ENCODE measurements at places on chromosomes 2 and 18.
A peak's percentile ranks its signal among the peaks of the same experiment; 100 is the strongest.

GRCh38 chr2:74916394-74916793 is 42.0 kb upstream of the POLE4 start:
- no peak for DNase-seq

DNA sequence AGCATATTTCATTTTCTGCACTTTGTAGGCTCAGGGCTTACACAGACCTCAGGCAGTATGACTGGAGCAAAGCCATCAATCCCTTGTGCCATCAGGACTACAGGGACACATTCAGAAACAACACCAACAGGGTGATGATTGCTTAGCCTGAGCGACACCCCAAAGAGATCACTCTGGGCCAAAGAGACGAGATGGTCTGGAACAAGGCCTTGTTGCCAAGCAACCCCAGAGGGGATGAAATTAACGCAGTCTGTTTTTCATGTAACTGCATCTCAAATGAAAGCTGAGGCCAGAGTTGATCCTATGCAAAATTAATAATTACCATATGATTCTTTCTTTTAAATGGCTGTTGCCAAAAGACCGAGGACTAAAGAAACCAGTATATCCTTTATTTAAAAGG is 20.2 kb upstream of the B3GNT2 start:
- DNase-seq = no peak

- peak; percentile 72 for DNase-seq
These were observed 128.5 kb upstream of the RAB12 start for GRCh38 chr18:8480506-8481328.

DNA sequence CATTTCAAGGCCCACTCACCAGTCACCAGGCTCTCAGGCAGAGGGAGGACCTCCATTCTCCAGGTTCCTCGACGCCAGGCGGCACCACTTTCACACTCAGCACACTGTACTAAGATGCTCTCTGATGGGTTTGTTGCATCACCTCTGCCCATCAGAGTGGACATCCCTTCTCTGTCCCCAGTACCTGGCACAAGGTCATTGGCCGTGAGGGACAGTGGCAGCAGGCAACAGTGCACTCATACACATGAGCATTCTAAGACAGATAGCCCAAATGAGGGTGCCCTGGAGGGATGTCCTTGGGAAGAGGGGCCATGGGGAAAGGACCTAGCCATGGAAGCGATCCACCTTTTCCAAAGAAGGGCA is 3.0 kb upstream of the ADRA2B start:
- DNase-seq = no peak

DNA sequence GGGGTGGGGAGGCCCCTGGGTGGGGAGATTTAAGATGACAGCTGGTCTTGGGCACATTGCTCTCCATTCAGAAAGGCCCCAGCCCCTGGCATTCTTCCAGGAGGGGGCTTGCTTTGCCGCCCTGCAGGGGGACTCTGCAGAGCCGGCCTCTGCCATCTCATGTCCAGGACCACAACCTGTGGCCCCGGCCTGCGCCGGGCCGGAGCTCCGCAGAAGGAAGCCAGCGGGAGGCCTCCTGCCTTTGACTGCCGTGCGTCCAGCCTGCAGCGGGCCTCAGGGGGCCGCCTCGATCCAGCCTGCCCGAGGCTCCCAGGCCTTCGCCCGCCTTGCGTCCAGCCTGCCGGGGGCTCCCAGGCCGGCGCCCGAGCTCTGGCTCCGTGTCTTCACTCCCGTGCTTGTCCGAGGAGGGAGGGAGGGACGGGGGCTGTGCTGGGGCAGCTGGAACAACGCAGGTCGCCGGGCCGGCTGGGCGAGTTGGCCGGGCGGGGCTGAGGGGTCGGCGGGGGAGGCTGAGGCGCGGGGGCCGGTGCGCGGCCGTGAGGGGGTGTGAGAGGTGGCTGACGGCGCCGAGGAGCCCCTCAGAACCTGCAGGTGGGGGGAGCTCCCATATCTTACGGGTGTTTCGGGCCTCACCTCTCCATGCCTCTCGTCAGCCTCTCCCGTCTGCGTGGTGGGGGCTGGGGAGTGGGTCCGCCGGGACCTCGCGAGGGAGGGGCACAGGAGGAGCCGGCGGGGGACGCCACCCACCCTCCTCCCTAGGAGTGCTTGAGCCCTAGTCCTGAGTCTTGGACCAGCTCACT is 20.4 kb downstream of the GPC1 start:
- no peak for DNase-seq

DNA sequence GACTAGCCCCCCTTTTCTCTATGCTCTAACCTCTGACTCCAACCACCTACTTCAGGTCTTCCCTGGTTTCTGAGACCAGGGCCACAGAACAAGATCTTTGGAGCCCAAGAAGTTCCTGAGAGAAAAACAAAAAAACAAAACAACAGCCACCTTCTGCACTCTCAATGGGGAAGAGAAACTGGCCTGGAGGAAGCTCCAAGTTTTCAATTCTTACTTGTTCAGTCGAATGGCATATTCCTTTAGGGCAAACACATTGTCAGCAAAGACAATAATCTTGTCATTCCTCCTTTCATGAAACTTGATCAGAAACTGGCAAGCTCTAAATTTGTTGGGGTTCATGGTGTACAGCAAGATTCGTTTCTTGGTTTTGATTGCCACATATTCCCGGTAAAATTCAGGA is 15.0 kb downstream of the ERCC3 start:
- no peak for DNase-seq

- no peak for DNase-seq
These were observed 77.3 kb upstream of the KCNH7 start for GRCh38 chr2:162915858-162916257.

GRCh38 chr2:195320413-195320973 is 336.5 kb upstream of the SLC39A10 start:
- DNase-seq = no peak

DNA sequence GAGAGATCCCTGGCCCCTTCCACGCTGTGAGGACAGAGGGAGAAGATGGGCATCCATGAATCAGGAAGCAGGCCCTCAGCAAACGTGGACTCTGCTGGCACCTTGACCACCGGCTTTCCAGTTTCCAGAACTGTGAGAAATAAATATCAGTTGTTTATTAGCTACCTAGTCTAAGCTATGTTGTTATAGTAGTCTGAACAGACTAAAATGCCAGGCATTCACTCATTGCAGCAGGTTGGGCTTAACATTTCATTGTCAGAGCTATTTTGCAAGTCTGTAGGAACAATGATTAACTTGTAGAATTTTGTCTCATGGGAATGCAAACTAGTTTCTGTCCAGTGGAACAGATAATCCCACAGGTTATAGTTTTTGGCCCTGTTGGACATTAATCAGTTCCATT is 24.8 kb upstream of the TBC1D8 start:
- DNase-seq = no peak

DNA sequence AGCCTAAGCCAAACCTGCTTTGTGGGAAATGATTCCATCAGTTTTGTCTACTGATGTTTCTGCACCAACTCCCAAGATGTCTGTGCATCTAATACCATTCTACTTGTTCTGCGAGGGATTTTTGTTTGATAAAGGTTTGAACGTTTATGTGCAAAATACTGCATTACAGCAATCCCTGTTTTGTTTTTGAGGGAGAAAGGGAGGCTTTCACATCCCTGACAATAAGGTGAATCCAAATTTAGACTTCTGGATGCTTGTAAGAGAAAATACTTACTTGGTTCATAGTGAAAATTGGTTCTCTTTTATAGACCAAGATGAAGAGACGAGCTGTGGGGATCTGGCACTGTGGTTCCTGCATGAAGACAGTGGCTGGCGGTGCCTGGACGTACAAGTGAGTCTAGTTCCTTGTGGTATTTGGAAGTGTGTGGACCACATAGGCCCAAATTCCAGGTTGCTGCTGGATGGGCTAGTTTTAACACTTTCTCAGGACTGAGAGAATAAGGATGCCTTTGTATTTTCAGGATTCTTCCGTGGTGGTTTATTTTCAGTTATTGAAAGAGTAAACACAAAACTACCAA is 1.1 kb downstream of the RPL37A start:
- no peak for DNase-seq

- no peak for DNase-seq
These were observed 183.1 kb upstream of the DDX18 start for GRCh38 chr2:117631152-117631945.

All from right forelimb (tissue), 1 donor.